Erythroblast (primary cell): ENCODE measurements at places on chromosomes 2 and 18.

DNA sequence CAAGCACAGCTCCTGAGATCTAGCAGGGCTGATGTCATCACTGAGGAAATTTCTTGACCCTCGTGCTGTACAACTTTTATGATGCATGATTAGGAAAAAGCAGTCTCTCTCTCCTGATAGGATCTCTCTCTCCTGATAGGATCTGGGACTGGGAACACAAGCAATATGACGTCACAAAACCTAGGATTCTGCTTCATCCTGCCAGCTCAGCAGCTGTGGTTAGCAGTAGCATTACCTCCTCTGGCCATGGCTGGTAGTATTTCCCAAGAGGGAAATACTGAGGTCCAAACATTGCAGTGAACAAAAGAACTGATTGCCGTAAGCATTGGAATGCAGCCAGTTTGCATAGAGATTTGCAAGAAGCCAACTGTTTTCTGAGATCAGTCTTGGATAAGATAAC, 521.2 kb upstream of the POU3F3 start:
- DNase-seq = no peak

DNA sequence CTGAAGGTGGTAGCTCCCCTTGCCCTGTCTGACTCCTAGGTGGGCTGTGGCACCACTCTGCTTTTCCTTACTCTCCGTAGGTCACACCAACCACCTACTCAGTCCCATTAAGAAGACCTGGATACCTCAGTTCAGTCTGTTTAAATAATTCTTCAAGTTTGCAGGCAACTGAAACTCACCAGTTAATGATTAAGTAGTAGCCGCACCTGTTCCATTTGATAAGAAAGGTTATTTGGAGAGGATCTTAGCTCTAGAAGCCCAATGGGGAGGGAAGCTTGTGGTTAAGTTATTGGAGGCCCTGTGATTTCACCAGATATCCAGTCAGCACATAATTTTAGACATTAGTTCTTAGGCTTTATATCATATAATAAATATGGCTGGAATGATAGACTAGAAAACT, 1193.0 kb downstream of the DPP10 start:
- no peak for DNase-seq

GRCh38 chr2:158024288-158024898, 77.3 kb upstream of the UPP2 start:
- peak; percentile 63 for DNase-seq

- DNase-seq = no peak
Measured at GRCh38 chr2:177808984-177809809, 263.4 kb downstream of the PDE11A start.

DNA sequence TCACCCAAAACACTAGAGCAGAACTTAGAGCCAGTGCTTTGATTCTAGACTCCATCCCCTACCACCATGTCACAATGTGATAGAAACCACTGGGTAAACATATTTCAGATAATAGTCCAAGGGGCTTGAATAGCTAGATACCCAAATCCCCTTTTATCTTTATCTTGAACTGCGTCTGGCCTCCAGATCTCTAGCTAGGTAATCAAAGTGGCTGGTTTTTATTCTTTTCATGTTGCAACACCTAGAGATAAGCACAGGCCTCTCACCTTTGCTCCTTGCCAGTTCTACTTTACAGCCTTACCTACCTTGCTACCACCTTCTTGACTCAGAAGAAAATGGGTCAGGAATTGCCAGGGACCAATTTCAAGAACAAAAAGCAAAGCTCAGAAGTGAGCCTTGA, 171.2 kb downstream of the C1D start:
- no peak for DNase-seq

GRCh38 chr2:25201265-25201664, 32.9 kb upstream of the POMC start:
- peak; percentile 35 for DNase-seq

GRCh38 chr2:241988146-241988545, 118.6 kb downstream of the RTP5 start:
- no peak for DNase-seq

- no peak for DNase-seq
Measured at GRCh38 chr18:48203961-48204666, 205.1 kb downstream of the ZBTB7C start.

GRCh38 chr2:224799691-224800090, 83.5 kb upstream of the CCDC195 start:
- DNase-seq = no peak

DNA sequence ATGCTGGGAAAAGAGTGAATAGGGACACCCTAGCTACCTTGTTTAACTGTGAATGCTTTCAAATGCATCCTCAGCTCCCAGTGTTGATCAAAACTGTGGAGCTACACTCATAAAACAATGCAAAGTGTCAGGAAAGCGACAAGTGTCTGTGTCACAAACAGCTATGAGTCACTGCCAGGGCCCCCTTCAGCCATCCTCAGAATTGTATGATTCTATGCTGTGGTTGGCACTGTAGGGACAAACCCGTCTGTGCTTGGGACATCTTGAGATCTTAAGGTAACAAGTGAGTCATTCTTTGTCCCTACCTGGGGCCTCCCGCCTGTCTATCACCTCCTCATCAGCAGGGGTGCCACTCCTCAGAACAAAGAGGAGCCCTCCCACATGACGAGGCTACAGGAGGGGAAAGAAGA, 42.4 kb downstream of the KLF7 start:
- no peak for DNase-seq

DNA sequence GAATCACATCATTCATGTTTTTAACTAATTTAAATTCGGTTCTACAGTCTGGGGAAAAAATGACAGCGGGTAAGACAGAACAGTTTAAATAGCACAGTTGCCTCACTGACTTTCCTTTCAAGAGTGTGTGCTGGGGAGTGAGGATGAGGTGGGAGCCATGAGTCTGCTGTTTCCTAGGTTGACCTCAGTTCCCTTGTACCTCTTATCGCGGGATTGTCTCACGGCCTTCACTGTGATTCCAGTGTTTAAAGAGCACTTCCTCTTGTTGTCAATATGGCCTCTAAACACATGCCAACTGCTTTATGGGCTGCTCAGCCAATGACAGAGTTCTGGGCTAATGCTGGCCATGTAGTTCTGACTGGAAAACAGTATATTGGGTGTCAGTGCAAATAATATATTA, 41.6 kb upstream of the ALMS1 start:
- no peak for DNase-seq

- DNase-seq = no peak
Measured at GRCh38 chr2:29097569-29097968, 17.6 kb upstream of the CLIP4 start.

- no peak for DNase-seq
Measured at GRCh38 chr2:227772197-227772661, 26.5 kb downstream of the SCYGR8 start.

DNA sequence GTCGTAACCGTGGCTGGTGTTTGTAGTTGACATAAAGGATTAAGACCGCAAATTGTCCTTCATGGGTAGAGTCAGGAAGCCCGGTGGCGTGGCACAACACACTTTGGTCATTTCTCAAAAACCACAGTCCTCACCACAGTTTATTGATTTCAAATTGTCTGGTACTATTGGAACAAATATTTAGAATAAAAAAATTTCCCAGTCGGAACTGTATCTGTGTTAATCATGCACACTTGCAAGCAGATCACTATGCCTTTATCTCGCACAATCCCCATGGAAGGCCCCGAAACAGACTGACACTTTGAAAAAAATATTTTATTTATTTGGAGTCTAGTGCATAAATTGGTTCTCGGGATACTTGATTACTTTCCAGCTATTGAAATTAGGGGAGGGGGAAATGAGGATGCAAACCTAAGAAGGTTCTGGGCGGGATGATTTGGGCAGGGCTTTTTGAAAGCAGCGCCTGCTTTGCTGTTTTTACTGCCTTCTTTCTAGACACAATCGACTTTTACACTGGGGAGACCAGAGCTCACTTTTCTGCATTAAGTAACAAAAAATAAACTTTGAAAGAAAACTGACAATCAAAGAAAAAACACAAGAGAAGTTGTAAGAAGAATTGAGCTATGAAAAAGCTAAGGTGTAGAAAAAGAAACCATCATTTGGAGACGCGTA, 15.4 kb upstream of the HOXD1 start:
- DNase-seq = no peak

GRCh38 chr18:76720683-76721082, 101.7 kb upstream of the ZNF236 start:
- no peak for DNase-seq

- no peak for DNase-seq
Measured at GRCh38 chr18:75261430-75262223, 51.0 kb downstream of the TSHZ1 start.

- DNase-seq = no peak
Measured at GRCh38 chr2:9578467-9579235, 23.0 kb upstream of the ADAM17 start.

- no peak for DNase-seq
Measured at GRCh38 chr2:109419960-109420370, 193.8 kb downstream of the SEPTIN10 start.

DNA sequence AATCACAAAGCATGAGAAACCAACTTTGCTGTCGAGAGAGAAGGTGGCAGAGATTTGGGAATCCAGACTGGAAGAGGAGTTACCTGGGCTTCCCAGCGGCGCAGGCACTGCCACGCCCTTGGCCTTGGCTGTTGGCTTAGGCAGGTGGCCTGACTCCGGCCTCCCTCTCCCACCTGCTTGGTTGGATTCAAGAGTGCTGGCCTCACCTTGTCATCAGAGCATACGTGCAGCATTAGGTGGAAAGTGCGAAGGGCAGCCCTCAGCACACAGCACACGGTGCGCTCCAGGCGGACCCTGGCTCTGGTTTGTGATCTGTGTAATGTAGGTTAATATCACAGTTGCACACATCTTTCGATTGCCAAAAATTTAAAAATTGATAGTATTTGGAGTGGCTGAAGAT, 19.2 kb upstream of the ASB1 start:
- DNase-seq = no peak

- DNase-seq = no peak
Measured at GRCh38 chr18:1045658-1046057, 141.0 kb downstream of the ADCYAP1 start.

GRCh38 chr2:4979111-4979510, 713.1 kb upstream of the SOX11 start:
- DNase-seq = no peak

DNA sequence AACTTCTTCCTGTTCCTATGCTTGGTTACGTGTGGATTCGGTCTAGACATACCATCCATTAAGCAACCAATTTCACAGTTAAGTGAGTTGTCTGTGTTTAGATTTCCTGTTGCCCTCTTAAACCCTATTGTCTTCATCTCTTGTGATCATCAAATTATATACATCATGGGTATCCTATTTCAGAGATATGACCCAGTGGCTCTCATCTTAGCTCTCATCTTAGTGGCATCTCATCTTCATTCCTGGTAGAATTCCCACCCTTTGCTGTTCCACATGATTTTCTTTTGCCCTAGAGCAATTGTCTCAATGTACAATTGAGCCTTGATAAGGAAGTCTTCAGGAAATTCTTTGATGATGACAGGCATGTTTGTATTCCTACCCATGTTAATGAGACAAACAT, 29.4 kb upstream of the FN1 start:
- DNase-seq = no peak

- no peak for DNase-seq
Measured at GRCh38 chr18:63871836-63872235, 15.7 kb upstream of the SERPINB2 start.

DNA sequence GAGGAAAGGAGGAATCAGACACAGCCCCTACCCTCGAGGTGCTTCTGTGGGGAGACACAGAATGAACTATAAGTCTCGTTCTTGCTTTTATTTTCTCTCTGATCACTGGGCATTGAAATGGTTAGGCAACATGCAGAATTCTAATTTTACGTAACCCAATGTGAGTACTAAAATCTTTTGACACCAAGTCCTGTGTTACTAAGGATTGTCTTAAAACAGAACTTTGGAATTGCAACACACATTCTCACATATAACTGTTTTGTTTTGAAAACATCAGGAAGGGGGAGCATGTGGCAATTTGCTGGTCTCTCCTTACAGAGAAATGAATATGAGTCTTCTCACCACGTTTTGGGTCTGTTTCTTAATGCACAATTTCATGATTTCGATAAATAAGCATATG, 23.6 kb upstream of the SULT1C4 start:
- DNase-seq = no peak

- DNase-seq = no peak
Measured at GRCh38 chr2:101905746-101906336, 85.9 kb upstream of the IL1R2 start.

- DNase-seq = no peak
Measured at GRCh38 chr2:34705551-34706247, 1106.6 kb upstream of the FAM98A start.

GRCh38 chr2:174753038-174753633, 11.1 kb downstream of the CHRNA1 start:
- DNase-seq = no peak

DNA sequence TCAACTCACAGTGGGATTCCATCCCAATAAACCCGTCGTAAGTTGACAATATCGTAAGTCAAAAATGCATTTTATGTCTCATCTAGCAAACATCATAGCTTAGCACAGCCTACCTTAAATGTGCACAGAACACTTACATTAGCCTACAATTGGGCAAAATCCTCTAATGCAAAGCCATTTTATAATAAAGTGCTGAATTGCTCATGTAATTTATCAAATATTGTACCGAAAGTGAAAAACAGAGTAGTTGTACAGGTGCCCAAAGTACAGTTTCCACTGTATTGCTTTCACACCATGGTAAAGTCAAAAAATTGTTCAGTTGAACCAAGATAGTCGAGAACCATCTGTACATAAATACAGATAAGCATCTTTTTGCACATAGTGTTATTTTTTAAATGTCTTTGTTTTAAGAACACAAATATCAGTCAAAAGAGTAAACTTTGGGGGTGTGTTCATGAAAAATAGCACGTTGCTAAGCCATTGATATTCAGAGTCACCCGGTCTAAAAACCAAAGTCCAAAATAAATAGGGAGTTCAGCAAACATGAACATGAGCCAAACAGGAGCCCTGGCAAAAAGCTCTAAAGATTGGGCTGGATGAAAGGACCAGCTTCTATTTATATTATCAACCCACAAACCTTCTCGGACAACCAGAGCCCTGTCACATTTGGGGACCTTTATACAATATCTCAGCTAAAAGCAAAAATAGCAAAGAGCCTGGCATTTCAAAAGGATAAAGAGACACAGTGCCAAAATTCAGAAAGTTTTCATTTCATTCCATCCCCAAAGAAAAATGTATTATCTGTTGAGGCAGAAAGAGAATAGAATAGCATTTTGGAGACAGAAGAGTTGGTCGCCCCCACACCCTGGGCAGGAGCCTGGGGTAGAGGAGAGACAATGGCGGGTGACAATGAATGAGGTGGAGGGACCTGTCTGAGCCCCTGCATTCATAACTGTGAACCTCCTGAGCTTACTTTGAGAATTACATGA, 105.9 kb upstream of the SH3BP4 start:
- no peak for DNase-seq

- no peak for DNase-seq
Measured at GRCh38 chr2:188852772-188853171, 121.4 kb upstream of the COL3A1 start.

- no peak for DNase-seq
Measured at GRCh38 chr2:155980941-155981560, 351.5 kb downstream of the NR4A2 start.
